ENCODE measurements at places on chromosomes 11 and 22.

DNA sequence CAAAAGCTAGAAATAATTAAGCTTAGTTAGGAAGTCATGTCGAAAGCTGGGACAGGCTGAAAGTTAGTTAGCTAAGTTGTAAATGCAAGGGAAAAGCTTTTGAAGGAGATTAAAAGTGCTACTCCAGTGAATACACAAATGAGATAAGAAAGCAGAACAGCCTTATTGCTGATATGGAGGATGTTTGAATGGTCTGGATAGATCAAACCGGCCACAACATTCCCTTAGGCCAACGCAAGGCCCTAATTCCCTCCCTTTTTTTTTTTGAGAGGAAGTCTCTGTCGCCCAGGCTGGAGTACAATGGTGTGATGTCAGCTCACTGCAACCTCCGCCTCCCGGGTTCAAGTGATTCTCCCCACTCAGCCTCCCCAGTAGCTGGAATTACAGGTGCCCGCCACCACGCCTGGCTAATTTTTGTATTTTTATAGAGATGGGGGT lies 23.3 kb upstream of the WEE1 start:
- DNase-seq, result no peak

DNA sequence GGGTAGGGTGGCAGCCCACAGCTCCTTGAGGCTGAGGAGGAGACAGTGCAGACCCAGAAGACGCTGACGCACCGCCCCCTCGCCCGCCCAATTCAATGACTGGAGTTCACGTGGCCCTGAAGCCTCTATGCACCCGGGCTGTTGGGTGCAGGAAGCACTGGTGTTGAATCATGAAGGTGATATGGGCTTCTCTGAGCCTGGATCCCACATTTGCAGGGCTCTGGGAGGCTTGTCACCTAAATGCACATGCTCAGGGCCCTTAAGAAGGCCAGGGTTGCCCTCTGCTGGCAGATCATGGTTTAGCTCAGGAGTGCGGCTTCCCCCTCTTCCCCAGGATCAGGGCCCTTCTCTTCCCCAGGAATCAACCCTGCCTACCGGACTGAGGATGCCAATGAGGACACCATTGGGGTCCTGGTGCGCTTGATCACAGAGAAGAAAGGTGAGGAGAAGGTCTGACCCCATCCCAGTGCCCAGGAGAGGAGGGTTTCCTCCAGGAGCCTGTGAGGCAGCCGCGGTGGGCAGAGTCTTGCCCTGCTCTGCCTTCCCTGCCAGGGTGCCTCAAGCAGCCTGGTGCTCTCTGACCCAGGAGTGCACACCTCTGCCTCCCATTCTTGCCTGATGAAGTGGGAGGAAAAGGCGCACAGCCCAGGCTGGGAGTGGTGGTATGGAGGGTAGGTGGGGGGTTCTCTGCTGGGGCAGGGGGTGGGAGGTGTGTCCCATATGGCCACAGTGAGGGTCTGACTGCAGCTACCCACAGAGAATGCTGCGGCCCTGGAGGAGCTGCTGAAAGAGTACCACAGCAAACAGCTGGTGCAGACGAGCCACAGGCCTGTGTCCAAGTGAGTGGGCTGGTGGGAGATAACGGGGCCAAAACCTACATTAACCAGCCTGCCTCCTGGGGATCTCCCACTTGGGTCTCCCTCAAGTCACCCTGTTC lies 17.5 kb downstream of the RELT start:
- DNase-seq, result peak; percentile 82

DNA sequence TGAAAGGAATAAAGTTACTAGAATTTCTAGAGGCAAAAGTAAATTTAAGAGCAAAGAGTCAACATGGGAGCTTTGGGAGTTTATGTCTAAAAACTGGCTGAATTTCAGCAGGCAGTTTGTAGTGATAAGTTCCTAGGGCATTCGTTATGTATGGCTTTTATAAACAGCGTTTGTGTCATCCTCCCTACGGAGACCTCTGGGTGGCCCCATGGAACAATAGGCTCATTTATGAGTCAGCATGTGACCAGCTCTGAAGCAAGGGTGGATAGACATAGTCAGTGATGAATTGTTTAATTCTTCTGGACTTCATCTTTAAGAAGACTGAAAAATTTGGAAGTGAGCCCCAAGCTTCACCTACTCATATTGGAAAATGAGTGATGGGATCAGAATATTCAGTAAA lies 37.1 kb downstream of the SVIP start:
- DNase-seq, result no peak

DNA sequence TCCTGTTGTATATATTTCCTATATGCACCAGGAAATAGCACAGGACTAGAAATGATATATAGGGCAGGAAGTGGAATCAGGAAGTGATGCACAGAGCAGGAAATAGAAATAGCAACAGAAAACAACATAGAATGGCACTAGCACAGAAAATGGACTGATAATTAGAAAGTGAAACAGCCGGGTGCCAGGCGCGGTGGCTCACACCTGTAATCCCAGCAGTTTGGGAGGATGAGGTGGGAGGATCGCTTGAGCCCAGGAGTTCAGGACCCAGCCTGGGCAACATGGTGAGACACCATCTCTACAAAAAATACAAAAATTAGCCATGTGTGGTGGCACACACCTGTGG lies 10.0 kb upstream of the RELT start:
- no peak for DNase-seq

GRCh38 chr11:10329356-10329755 lies 24.5 kb downstream of the ADM start:
- no peak for DNase-seq

GRCh38 chr11:860234-861104 lies 17.8 kb downstream of the TSPAN4 start:
- DNase-seq, result no peak

DNA sequence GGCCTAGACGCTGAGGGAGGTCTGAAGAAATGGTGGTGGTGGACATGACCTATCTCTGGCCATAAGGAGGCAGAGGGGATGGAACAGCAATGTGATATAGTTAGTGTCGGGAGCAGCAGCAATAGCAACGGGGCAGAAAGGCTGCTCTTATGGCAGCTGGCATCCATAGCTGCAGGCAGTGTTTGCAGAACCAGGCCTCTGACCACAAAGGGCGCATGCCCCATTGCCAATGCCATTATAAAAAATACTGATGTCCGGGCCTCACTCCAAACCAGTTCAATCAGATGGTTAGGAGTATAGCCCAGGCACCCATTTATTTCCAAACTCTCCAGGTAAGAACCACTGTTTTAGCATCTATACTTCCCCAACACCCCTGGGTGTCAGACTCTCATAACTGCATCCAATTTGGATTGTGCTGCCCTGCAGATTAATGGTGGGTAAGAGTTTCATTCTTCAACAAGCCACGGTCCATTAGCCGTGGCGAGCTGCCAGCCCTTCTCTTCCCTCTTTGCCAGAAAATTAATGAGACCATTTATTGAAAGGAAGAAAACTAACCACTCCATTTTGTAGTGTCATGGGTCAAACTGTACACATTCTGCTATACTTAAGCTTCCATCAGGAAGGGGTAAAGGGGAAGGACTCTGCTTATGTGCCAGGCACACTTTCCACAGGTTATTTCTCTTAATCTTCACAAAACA lies 72.8 kb upstream of the SPON1 start:
- DNase-seq, result no peak

- no peak for DNase-seq
These were observed 111.6 kb downstream of the RASSF10 start for GRCh38 chr11:13120691-13121090.

DNA sequence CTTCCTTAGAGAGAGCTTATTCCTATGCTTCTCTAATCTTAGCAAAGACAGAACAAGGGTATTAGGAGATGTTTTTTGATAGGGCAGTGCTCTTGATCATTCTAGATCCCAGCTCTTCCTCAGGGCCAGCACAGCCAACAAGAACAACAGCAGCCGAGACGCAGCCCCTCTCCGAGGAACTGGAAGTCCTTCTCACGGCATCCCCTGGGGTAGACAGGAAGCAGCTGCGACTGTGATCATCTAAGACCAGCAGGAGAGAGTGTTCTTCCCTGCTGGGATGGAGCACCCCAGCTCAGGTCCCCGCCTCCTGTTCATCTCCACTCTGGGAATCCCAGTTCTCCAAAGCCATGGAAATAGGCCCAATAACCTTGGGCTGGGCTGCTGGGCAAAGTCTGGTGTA lies 29.6 kb downstream of the IRAG1 start:
- no peak for DNase-seq

Data from suppressor macrophage treated with lipopolysaccharide for 4 hours (primary cell).